ENCODE measurements at places on chromosomes 5 and 9.

DNA sequence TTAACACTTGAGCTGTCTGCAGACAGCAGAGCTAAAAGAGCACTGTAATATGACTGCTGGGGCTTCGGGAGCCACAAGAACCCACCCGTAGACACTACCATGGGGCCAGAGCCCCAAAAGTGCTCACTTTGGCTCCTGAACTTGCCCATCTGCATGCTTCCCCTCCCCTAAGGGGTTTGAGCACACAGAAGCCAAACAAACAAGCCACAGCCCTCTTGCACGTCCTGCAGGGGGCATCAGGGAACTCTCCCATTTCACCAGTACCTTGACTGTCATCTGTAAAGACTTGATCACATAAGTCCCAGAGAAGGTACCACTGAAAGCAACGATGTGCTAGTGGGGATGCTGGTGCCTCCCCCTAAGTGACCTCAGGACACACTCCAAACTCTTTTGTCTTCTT, 681.8 kb downstream of the SEMA5A start:
- DNase-seq: no peak

GRCh38 chr5:927172-928015, 34.7 kb downstream of the TRIP13 start:
- DNase-seq: no peak

DNA sequence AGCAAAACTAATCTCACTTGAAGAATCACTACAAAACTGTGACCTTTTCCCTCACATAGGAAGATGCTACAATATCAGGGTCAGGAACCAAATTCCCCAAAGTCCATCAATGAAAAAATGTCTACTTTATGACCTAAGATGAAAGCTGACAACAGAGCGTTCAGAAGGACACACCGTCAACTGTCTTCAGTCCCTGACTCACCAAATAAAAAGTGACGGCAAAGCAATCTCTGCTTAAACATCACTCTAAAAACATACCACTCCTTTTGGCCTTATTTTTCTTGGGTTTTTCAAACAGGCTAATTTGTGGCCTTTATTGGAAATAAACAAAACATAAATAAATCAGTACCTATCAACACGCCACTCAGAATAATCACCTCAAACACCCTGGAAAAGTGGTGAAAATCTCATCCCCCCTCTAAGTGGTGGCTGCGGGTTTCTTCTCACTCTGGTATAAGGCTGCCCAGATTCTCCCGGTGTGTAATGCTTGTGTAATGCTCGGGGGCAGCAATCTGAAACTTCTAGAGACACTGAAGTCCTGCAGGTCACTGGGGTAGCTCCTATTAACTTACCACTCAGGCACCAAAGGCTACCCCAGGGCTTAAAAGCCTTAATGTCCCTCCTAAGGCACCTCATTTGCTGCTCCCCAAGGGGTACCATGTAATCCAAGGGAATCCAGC, 29.5 kb downstream of the SEMA4D start:
- DNase-seq: no peak

DNA sequence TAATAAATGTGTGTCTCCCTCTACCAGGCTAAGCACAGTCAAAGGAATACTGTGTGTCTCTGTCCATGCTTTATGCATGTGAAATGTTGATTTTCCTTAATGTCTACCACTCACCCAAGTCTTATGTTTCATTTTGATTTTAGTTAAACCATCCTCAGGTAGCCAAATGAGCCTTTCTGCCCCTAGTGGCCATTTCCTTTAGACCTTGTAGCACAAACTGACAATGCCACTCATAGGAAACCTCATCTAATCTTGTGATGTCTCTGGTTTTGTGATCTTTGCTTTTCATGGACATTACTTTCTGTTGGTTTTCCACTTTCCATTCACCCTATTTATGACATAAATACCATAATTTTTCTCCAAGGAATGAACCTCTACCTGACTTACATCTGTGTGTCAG, 820.8 kb downstream of the MAT2B start:
- DNase-seq: no peak

DNA sequence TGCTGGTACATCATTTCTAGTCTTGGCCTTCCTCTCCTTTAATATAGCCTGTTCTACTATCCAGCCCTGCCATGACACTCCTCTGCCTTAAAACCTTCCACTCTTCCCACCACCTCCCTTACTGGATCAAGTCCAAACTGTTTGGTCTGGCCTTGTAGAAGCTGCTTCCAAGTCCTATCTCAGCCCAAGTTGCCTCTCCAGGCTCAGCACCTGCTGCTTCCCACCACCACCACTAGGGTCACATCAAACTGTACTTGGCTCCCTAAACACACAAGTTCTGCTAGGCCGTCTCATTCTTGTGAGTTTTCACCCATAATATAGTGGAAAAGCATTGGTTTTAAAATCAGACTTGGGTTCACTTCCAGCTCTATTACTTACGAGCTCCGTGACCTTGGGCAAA, 1.4 kb downstream of the NDUFA8 start:
- DNase-seq: no peak

DNA sequence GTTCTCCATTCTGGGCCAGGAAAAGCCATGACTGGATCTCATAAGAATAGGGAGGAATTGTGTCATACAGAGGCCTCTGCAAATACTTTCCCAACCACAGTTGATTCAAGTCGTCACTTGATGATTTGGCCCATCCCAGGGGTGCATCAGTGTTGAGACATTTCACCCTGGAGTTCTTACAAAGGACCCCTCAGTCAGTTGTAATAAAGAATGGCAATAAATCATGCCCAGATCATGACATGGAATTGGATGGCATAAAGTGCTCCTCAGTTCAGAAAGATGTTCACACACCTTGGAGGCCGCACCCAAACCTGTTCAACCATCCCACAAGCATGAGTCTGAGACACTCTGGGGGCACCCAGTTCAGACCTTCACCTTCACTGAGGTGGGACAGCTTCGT, 168.1 kb downstream of the NR3C1 start:
- DNase-seq: no peak

DNA sequence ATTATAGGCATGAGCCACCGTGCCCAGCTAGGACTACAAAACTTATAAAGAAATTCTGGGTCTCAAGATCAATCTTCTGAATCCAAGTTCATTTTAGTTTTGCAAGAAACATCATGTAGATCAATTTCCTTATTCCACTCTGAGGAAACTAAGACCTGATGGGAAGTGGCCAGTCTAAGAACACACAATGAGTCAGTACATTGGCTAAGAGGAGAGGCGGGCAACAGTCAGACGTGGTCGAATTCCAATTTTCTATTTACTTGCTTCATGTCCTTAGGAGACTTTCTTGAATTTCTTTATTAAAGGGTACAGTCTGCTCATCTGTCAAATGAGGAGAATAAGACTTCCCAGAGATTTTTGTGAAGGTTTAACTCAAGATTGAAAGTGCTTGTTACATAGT, 432.1 kb upstream of the BRINP1 start:
- no peak for DNase-seq
